ENCODE measurements at places on chromosomes 5 and 9.

- DNase-seq, result no peak
Observed at GRCh38 chr5:111960476-111961215, 203.7 kb upstream of the NREP start.

DNA sequence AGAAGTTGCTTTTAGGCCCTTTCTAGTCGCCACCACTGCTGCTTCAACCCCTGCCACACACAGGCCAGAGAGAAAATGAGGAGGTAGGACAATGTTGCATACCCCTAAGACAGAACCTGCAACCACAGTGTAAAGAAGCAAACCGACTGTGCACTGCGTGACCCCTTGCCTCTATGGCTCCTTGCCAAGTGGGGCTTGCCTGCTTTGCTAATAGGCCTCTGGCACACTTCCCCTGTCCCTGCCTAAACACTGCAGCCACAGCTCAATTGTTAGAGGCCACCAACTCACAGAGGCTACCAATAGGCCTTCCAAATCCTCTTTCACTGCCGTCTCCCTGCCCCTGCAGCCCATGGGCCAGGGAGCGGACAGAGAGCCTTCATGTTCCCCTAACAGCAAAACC lies 280.1 kb downstream of the CDH10 start:
- no peak for DNase-seq

- no peak for DNase-seq
Observed at GRCh38 chr5:172556971-172557461, 84.0 kb upstream of the NEURL1B start.

DNA sequence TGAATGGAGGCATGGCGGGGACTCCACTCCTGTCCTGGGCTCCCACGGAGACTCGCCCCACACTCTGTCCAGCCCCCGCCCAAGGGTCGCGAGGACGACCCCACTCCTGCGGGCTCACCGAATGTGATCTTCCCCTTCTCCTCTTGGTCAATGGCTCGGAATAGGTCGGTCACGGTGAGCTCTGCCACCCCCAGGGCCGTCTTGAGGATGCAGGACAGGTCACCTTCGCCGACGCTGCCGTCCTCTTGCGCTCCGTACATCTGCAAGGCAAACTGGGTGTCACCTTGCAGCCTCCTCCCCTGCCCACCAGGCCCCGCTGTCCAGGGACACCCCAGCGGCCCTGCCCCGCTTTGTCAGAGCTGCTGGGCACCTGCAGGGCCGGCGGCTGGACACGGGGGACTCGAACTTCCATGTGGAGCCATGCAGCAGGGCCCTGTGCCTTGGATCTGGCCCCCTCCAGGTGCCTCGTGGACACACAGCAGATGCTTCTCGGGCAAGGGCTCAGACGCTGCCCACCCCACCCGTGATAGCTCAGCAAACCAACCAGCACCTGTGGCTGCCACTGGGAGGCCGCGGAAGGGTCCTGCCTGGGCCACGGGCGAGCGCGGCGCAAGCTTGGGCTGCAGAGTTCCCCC lies 21.5 kb upstream of the SLC6A3 start:
- no peak for DNase-seq

- no peak for DNase-seq
Observed at GRCh38 chr9:130239741-130240241, 25.8 kb upstream of the HMCN2 start.

DNA sequence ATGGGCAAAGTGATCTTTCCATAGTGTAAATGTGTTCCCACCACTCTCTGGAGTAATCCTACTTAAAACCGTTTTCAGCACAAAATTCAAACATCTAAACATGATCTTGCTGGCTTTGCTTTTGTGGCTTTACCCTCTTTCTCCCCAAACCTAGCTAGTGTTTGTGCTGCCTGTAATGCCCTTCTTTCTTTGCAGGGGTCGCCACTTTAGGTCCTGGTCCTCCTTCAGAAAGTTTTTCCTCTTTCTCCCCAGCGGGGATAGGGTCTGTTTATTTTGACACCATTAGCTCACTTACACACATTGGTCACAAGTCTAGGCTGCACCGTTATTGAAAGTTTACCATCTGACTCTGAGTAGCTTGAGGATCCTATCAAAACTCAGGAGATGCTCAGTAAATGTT lies 736 bp upstream of the HSD17B4 start:
- DNase-seq, result no peak

- DNase-seq, result no peak
Observed at GRCh38 chr5:81819556-81820317, 68.8 kb upstream of the SSBP2 start.

DNA sequence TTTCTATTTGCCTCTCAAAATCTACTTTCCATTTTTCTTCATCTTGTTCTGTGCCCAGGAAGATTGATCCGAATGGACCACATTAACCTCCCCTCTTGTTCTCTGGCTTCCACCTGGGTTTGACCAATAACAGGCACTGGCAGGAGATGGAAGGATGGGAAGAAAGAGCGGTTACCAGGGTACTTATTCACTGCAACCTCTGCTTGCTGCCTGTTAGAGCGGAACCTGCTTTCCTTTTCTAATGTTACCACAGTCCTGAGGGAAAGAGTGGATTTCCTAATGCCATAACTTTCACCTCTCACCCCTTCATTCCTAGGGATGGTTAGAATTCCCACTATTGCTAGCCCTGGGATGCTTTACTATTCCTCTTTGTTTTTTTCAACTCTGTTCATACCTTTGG lies 262.1 kb downstream of the RFX3 start:
- no peak for DNase-seq

All from stimulated activated CD8-positive, alpha-beta memory T cell treated with anti-CD3 and anti-CD28 coated beads, Interleukin-4, amount 100 ng/mL, for 4 hours (primary cell).